Activated CD8-positive, alpha-beta memory T cell treated with anti-CD3 and anti-CD28 coated beads for 1 hour (primary cell): ENCODE measurements at places on chromosomes 7 and 10.

- DNase-seq = no peak
Measured at GRCh38 chr7:125681508-125681907, 751.9 kb upstream of the POT1 start.

DNA sequence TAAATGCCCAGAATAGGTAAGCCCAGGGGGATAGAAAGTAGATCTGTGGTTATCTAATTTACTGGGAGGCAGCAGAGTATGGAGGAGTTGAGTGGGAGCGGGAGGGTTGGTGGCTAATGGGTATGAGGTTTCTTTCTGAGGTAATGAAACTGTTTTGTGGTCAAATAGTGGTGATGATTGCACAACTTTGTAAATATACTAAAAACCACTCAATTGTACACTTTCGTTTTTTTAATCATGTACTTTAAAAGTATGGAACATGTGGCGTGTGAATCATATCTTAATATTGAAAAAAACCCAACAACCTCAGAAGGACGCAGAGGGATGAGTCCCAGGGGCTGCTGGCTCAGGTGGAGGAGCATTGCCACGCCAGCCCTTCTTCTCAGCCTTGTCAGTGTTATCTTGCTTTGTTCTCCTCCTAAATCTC lies 118.1 kb downstream of the WDR11 start:
- no peak for DNase-seq

- DNase-seq = no peak
Measured at GRCh38 chr7:8384901-8385300, 48.5 kb upstream of the NXPH1 start.

GRCh38 chr7:73707045-73707631 lies 12.3 kb downstream of the STX1A start:
- no peak for DNase-seq

- DNase-seq = no peak
Measured at GRCh38 chr10:42795701-42796100, 13.1 kb downstream of the BMS1 start.

- no peak for DNase-seq
Measured at GRCh38 chr10:21269289-21269688, 256.2 kb downstream of the SKIDA1 start.

- no peak for DNase-seq
Measured at GRCh38 chr7:99949645-99950228, 20.3 kb upstream of the GJC3 start.

GRCh38 chr10:26468700-26469099 lies 30.6 kb downstream of the APBB1IP start:
- peak; percentile 17 for DNase-seq

DNA sequence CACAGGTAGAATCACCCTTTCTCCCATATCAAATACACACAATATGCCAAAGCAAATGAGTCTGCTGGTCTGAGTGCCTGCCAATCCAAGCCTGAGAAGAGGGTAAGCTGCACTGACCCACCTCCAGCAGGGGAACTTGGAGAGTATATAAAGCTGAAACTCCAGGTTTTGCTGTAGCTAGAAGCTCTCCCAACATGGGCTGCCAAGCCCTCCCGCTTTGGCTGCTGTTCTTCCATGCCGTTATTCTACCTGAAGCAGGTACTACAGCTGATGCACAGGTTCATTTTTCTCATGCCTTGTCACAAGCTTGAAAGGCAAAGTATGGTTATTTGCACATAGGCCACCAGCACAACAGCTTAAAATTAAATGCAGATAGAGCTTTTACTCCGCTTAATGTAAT lies 21.5 kb upstream of the C10orf120 start:
- no peak for DNase-seq

- no peak for DNase-seq
Measured at GRCh38 chr7:142177869-142178268, 66.4 kb downstream of the MGAM2 start.

DNA sequence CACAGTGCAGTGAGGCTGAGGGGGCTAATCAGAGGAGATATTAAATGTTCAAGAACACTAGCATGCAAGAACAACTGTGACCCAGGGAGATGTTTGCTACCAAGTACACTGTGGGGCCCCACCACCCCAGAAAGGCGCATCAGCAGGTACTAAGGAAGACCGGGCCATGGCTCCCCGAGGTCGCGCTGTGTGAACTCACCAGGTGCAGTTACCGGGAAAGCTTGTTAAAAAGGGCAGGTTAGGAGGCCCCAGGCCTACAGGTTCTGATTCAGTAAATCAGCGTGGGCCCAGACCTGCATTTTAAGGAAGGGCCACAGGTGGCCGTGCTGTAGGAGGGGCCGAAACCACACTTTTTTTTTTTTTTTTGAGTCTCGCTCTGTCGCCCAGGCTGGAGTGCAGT lies 54.6 kb downstream of the TMEM209 start:
- DNase-seq = no peak

DNA sequence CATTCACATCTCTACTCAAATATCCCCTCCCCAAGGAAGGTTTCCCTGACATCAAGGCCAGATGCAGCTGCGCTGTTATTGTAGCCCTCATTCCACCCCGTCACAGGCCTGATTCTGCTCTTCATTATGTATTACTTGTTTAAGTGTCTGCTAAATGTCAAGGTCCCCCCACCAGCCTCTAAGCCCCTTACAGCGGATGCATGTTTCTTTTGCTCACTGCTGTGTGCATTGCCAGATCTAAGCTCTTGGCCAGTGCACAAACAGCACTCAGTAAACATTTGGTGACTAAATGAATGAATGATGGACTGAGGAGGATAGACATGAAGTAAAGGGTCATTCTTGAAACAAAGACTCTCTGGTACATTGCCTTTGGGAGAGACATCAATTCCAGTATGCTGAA lies 90.6 kb downstream of the NEBL start:
- DNase-seq = no peak

DNA sequence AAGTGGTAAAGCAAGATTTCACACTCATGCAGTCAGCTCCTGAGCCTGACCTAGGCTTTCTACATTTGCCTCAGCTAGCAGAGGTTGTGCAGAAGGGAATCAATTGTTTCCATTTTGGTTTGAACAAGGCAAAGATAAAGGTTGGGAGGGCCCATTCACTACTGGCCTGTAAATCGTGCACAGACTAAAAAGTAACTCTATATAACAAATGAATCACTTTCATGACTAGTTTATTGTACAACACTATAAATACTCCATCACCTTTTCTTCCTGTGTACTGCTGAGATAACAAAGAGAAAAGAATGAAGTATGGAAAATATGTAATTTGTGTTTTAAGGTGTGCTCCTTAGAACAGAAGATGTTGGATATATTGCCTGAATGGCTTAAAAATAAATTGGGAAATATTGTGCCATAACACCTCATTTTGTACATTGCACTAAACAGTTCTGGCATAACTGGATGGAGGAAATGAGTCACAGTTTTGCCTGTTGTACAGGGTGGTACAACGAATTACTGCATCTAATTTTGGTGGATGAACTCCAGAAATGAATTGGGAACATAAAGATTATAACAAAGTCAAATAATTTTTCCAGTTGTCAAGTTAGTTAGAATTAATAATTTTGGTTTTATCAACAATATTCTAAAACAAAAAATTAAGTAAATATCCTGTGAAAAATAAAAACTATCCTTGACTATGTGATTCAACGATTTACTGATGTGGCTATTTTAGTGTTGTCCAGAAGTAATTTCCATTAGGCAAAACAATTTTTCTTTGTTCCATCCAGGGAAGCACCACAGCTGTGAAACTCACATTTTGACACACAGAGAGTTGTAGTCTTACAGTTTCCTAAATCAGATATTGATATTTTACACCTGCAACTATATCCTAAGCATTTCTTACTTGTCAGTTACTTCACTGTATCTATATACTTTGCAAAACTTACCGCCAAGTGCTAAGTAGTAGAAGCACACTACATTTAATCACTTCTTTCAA lies 18.0 kb downstream of the SEMA3C start:
- DNase-seq = no peak

DNA sequence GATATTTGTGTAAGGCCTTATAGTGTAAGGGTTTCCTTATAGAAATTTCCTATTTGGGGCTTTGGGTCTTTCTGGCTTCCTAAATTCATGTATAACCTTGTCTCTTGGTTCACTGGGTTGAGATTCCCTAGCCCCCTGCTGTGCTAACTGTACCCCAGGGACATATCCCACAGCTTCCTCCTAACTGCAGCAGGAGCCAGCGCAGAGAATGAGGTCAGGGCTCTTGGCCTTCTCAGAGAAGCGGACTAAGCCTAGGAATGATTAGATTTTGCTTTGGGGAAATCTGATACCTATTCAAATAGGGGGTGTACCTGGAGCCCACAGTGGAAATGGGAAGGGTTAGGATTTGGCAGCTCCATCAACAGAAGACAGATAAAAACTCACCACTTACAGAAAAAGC lies 138.1 kb upstream of the EFCAB10 start:
- no peak for DNase-seq

DNA sequence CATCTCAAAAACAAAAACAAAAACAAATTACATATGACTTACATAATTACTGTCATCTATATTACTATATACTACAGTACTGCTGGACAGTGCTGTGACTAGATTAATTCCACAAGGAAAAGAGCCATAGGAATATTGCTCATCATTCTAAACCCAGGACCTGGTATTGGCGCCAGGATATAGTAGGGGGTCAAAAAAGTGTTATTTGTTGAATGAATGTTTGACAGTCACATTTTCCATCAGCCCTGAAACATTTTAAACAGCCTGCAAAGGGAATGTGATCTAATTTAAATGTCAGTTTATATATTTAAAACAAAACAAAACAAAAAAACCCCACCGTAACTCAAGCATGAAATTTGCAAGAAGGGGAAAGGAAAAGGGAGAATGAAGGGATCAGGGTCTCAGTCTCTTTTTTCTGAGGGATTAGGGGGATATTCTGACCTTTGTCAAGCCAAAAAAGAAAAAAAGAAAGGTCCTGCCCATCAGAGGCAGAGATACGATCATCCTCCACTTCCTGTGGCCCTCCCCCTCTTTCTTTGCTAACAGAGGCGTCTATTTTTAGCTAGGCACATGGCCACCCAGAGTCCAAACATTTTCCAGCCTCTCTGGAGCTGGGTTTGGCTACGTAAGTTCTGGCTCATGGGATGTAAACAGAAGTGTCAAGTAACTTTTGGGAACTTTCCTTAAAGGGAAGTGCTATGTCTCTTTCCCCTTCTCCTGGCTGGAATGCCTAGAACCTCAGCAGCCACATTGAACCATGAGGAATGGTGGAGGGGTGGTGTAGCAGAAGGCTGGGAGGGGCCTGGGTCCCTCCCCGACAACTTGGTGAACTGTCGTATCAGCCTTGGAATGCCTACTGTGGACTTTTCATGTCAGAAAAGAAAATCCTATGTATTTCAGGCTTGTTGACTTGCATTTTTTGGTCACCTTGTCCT lies 44.6 kb upstream of the DLG5 start:
- no peak for DNase-seq

DNA sequence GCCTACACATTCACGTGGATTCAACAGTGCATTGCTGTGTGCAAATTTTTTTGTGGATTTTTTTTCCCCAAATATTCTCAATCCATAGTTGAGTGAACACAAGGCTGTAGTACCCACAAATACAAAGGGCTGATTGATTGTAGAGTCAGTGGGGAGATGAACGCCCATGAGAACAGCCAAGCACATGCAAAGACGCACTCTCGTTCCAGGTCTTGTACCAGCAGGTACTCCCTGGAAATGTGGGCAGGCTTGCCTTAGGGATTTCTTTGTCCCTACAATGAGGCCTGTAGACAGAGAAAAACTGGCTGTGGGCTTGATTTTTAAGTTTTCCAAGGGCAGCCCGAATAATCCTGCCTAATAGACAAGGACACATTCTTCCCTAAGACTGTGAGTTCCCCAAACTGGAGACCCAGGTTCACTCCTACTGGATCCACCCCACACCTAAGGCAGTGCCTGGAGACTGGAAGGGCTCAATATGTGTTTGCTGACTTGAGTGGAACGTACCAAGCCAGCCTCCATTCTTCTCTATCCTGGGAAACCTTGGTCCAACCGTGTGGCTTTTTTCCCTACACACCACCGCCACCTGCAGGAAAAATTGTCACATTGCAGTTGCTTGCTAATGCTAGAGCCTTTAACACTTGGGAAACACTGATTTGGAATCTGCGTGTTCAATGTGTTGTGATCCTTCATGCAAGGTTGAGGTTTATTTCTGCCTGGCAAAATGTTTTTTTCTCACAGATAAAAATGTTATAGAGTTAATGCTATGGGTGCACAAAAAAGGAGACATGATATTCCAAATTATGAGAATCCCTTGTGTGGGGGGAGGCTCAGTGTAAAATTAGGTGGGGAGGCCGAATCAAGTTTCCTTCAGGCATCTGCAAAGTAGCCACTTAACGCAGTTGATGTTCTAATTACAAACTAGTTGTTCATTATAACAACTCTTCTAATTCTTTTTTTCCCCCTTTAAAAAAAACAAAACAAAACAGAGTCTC lies 49.3 kb downstream of the PPP1R17 start:
- no peak for DNase-seq

DNA sequence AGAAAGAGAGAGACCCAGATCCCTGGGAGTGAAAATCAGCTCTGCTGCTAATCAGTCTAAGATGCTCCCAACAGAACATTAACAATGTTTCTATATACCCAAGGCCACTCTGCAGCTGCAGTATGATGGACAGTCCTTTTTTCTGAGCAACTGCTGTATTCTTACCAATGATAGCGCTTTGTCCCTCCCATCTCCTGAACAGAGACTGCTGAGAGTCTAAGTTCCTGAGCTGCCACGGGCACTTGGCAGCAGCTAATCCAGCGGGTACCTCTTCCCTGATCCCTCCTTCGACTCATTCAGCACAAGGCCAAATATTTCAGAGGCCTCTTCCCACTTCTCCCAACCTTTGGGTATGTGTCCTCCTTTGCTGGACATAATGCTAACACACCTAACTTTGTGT lies 7.7 kb downstream of the CPVL start:
- no peak for DNase-seq

DNA sequence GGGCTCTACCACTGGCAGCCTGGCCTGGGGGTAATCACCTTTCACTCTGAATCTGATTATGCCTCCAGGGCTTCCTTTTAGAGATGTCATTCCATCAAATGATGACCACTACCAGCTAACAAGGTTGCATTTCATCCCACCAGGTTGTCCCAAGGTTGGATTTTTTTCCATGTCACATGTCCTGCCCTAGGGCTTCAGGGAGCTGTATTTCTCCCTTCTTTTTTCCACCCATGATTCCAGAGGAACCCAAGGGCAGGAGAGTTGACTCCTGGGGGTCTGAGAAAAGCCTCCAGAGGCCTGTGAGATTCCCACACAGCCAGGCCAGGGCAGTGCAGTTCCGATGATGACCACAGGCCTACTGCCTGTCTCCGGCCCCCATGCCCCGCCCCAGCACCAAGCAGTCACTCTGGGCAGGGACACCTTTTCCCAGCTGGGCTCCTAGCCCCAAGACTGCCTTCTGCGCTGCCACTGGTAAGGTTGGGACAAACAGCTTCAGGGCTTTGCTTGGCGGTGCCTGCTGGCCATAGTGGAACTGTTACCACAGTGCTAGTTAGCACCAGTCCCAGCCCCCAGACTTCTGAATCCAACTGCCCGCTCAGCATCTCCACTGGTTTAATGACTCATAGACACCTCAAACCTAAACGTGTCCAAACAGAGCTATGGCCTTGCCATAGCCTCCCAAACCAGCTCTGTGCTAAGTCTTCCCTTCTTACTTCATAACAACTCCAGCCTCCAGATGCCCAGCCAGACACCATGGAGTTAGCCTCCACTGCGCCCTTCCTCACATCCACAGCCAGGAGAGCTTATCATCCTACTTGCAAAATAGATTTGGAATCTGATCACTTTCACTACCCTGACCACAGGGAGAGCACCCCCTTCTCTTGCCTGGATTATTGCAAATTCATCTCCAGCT lies 133.7 kb downstream of the ARHGAP22 start:
- no peak for DNase-seq
